ENCODE measurements at places on chromosomes 4 and X.

DNA sequence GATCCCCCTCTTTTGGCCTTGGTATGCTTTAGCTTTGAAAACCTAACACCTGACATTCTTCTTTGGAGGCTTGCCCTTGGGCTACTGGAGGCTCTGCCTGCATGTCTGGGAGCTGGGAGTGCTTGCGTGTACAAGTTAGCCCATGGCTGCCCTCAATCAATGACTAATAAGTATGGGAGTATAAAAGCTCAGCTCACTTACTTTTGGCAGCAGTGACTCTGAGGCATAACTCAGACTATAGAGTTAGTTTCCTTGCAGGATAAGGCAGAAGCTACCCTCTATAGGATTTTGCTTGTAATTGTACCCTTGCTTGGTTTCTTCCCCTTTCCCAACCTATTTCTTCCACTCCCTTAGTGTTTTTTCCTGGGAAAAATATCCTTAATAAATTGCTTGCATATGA, 247.9 kb downstream of the PPP1R2C start:
- no peak for DNase-seq
- peak overlapping the region; percentile 92 for H3K27ac ChIP-seq
- H3K27me3 ChIP-seq: no peaks in the 10 kb centered on the region

- no peaks in the 10 kb centered on the region for H3K27me3 ChIP-seq
- no peak for DNase-seq
- H3K36me3 ChIP-seq: no peaks in the 10 kb centered on the region
- H3K4me3 ChIP-seq: no peak overlapping the region
Observed at GRCh38 chrX:54944816-54945215, 24.2 kb downstream of the TRO start.

GRCh38 chr4:38743866-38744265, 38.9 kb downstream of the TLR10 start:
- peaks cover 2% of the 10 kb centered on the region for H3K36me3 ChIP-seq
- no peak overlapping the region for H3K27ac ChIP-seq
- H3K27me3 ChIP-seq: peaks cover 11% of the 10 kb centered on the region
- no peak overlapping the region for H3K4me3 ChIP-seq
- H3K4me1 ChIP-seq: peaks cover 3% of the 10 kb centered on the region

GRCh38 chr4:80311130-80311529, 24.4 kb upstream of the CFAP299 start:
- no peaks in the 10 kb centered on the region for H3K36me3 ChIP-seq
- no peak overlapping the region for H3K27ac ChIP-seq
- H3K4me1 ChIP-seq: peaks cover 2% of the 10 kb centered on the region
- no peak overlapping the region for H3K4me3 ChIP-seq

GRCh38 chr4:17368408-17368807, 143.5 kb downstream of the QDPR start:
- H3K4me3 ChIP-seq: no peak overlapping the region
- no peaks in the 10 kb centered on the region for H3K4me1 ChIP-seq
- no peaks in the 10 kb centered on the region for H3K36me3 ChIP-seq
- H3K27ac ChIP-seq: no peak overlapping the region
- peaks cover 24% of the 10 kb centered on the region for H3K27me3 ChIP-seq

- no peaks in the 10 kb centered on the region for H3K36me3 ChIP-seq
- peaks cover 5% of the 10 kb centered on the region for H3K27me3 ChIP-seq
- no peak for DNase-seq
- H3K27ac ChIP-seq: no peak overlapping the region
- H3K4me3 ChIP-seq: peak overlapping the region; percentile 85
Observed at GRCh38 chrX:53440621-53441517, 6.7 kb upstream of the HSD17B10 start.

- peaks cover 10% of the 10 kb centered on the region for H3K4me1 ChIP-seq
- no peaks in the 10 kb centered on the region for H3K36me3 ChIP-seq
- H3K27me3 ChIP-seq: no peaks in the 10 kb centered on the region
- H3K27ac ChIP-seq: no peak overlapping the region
- DNase-seq: no peak
- H3K4me3 ChIP-seq: no peak overlapping the region
Observed at GRCh38 chr4:702618-703048, 3.0 kb upstream of the PCGF3 start.

DNA sequence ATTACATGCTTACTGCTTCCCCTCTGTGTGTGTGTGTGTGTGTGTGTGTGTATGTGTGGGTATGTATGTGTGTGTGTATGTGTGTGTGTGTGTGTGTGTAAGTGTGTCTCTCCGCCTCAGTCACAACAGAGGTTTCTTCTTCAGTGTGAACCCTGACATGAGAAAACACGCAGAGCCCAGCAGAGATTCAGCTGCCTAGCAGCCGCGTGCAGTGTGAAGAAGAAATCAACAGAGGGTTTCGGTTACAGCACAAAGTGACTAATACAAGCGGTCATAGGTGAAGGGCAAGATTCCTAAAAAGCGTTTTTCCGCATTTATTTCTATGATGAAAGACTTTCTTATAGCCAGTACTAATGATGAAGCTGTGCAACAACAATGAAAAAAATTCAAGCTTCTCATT, 55.3 kb upstream of the ZFP42 start:
- H3K36me3 ChIP-seq: no peaks in the 10 kb centered on the region
- no peak for DNase-seq
- no peak overlapping the region for H3K4me3 ChIP-seq
- H3K27me3 ChIP-seq: no peaks in the 10 kb centered on the region

DNA sequence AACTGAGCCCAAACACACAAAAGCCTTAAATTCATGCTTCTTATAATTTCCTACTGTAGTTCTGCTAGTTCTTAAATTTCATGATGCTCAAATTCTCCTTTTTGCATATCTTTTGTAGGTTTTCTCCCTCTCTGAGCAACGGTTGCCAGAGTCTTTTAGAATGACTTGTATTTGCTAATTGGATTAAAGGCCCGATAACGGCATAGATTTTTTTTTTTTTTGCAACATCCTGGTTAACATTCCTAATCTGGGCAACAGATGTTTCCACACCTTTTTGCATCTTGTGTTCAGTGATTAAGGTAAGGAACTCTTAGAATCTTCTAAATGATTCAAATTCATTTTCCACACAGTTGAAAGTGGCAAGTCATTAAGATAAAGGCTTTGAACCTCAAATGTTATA, 66.3 kb upstream of the ADGRG2 start:
- H3K27me3 ChIP-seq: no peaks in the 10 kb centered on the region
- no peak overlapping the region for H3K27ac ChIP-seq
- no peaks in the 10 kb centered on the region for H3K4me1 ChIP-seq
- H3K36me3 ChIP-seq: no peaks in the 10 kb centered on the region

GRCh38 chr4:18050448-18050847, 28.9 kb upstream of the LCORL start:
- H3K4me1 ChIP-seq: peaks cover 2% of the 10 kb centered on the region
- H3K4me3 ChIP-seq: no peak overlapping the region
- peaks cover 34% of the 10 kb centered on the region for H3K27me3 ChIP-seq
- no peak for DNase-seq
- H3K36me3 ChIP-seq: peaks cover 2% of the 10 kb centered on the region

DNA sequence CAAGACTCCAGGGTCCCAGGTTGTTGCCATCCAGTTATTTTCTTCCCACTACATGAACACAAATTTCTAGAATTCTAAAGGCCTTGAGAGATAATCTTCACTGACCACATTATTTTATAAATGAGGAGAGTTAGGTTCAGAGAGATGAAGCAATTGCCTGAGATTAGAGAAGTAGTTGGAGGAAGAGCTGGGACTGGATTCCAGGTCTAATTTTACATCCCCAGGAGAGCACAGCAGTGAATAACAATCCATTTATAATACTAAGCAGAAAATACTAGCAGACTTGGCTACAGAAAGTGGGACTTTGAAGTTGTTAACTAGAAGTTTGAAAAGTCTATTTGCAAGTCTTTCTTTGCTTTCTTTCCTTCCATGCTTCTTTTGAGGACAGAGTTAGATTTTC, 231.3 kb upstream of the S100G start:
- no peak overlapping the region for H3K4me3 ChIP-seq
- no peaks in the 10 kb centered on the region for H3K4me1 ChIP-seq
- H3K27me3 ChIP-seq: peaks cover 5% of the 10 kb centered on the region
- no peak overlapping the region for H3K27ac ChIP-seq
- H3K36me3 ChIP-seq: no peaks in the 10 kb centered on the region

DNA sequence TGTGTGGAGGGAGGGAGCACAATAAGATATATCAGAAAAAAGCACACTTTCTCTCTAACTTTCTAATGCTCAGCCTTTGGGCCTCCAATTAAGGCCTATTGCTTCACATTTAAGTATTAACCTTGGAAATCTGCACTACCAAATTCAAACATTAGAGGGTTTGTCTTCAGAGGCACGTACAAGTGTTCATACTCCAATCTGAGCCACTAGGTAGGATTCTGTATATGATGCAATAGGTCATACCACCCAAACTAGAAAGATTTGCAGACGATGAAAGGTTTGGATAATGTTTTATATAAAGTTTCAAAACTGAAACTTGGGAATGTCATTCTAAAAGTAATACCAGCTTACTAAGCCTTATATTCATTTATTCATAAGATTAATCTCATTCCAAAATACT, 106.4 kb downstream of the MID1 start:
- no peaks in the 10 kb centered on the region for H3K27me3 ChIP-seq
- no peak overlapping the region for H3K27ac ChIP-seq
- H3K4me3 ChIP-seq: no peak overlapping the region
- no peaks in the 10 kb centered on the region for H3K4me1 ChIP-seq
- DNase-seq: no peak

GRCh38 chrX:43939187-43939926, 33.8 kb downstream of the NDP start:
- H3K27me3 ChIP-seq: peaks cover 11% of the 10 kb centered on the region
- no peak for DNase-seq
- H3K4me3 ChIP-seq: no peak overlapping the region
- H3K4me1 ChIP-seq: no peaks in the 10 kb centered on the region
- no peak overlapping the region for H3K27ac ChIP-seq
- H3K36me3 ChIP-seq: no peaks in the 10 kb centered on the region

- H3K4me1 ChIP-seq: no peaks in the 10 kb centered on the region
- DNase-seq: no peak
- no peak overlapping the region for H3K4me3 ChIP-seq
- no peak overlapping the region for H3K27ac ChIP-seq
- H3K36me3 ChIP-seq: no peaks in the 10 kb centered on the region
Observed at GRCh38 chr4:149175549-149175948, 640.1 kb downstream of the IQCM start.

GRCh38 chr4:6201580-6202091, 1.3 kb upstream of the JAKMIP1 start:
- H3K4me3 ChIP-seq: peak overlapping the region; percentile 92
- H3K4me1 ChIP-seq: peaks cover 20% of the 10 kb centered on the region
- no peak for DNase-seq
- H3K36me3 ChIP-seq: peaks cover 8% of the 10 kb centered on the region
- H3K27ac ChIP-seq: no peak overlapping the region

- H3K36me3 ChIP-seq: peaks cover 2% of the 10 kb centered on the region
- no peak for DNase-seq
- no peak overlapping the region for H3K27ac ChIP-seq
- no peaks in the 10 kb centered on the region for H3K27me3 ChIP-seq
- H3K4me1 ChIP-seq: peaks cover 4% of the 10 kb centered on the region
Observed at GRCh38 chr4:1991596-1992434, 17.0 kb downstream of the NELFA start.

GRCh38 chr4:159284733-159285132, 181.9 kb downstream of the RAPGEF2 start:
- H3K4me3 ChIP-seq: no peak overlapping the region
- no peak overlapping the region for H3K27ac ChIP-seq
- no peaks in the 10 kb centered on the region for H3K27me3 ChIP-seq
- DNase-seq: no peak
- H3K36me3 ChIP-seq: no peaks in the 10 kb centered on the region
- peaks cover 6% of the 10 kb centered on the region for H3K4me1 ChIP-seq

GRCh38 chrX:134804779-134805178, 146.5 kb upstream of the PLAC1 start:
- H3K36me3 ChIP-seq: no peaks in the 10 kb centered on the region
- H3K27me3 ChIP-seq: no peaks in the 10 kb centered on the region
- DNase-seq: no peak
- H3K27ac ChIP-seq: peak overlapping the region; percentile 95
- H3K4me3 ChIP-seq: no peak overlapping the region

DNA sequence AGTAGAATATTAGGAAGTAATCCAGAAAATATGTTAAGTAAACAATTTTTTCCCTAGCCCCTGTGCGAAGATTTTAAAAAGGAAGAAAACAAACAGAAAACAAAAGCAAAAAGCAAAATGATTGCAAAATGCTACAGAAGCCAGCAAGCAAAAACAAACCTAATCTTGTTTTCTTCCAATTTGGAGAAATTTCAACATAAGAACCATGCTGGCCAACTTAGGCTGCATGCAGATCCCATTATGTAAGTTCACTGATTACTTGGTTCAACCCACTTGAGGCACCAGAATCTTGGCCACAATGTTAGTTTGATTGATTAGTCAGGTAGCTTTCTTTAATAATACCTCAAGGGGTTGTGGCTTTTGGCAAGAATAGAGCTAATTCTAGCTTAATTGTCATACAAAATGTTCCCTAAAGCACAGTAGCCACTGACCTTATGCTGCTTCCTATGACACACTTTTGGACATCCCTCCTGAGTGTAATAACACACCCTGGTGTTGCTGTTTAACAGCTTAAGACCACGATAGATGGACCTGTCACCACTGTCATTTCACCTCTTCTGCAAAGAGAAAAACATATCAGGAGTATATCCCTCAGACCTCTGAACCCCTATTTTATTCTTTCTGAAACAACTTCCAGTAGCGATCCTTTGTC, 2342.1 kb downstream of the PCDH7 start:
- DNase-seq: no peak
- no peaks in the 10 kb centered on the region for H3K27me3 ChIP-seq
- H3K4me3 ChIP-seq: no peak overlapping the region
- no peaks in the 10 kb centered on the region for H3K36me3 ChIP-seq
- no peak overlapping the region for H3K27ac ChIP-seq

DNA sequence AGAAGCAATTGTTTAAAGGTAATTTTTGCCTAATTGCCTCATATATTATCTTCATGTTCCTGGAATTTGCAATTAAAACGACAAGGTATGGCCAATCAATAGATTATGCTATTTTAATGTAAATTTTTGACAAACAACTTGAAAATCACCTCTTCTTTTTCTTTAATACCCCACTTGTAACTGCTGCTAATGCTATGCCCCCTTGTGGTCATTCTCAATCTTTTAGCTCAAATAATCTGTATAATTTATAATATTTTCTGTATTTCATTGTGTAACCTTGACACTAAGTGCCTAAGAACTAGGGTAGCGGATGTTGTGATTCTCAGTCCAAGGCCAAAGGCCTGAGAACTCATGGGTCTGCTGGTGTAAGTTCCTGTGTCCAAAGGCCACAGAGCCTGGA, 831.7 kb upstream of the POU3F4 start:
- H3K4me3 ChIP-seq: no peak overlapping the region
- H3K36me3 ChIP-seq: no peaks in the 10 kb centered on the region
- H3K4me1 ChIP-seq: no peaks in the 10 kb centered on the region
- no peak for DNase-seq
- no peaks in the 10 kb centered on the region for H3K27me3 ChIP-seq

GRCh38 chrX:23919148-23919547, 11.3 kb downstream of the CXorf58 start:
- H3K27ac ChIP-seq: no peak overlapping the region
- no peak overlapping the region for H3K4me3 ChIP-seq
- no peaks in the 10 kb centered on the region for H3K36me3 ChIP-seq
- no peaks in the 10 kb centered on the region for H3K4me1 ChIP-seq
- no peak for DNase-seq
- H3K27me3 ChIP-seq: no peaks in the 10 kb centered on the region

- peaks cover 12% of the 10 kb centered on the region for H3K4me1 ChIP-seq
- H3K27me3 ChIP-seq: peaks cover 9% of the 10 kb centered on the region
- DNase-seq: no peak
- no peak overlapping the region for H3K4me3 ChIP-seq
Observed at GRCh38 chr4:78734441-78735162, 41.5 kb upstream of the BMP2K start.

- H3K36me3 ChIP-seq: no peaks in the 10 kb centered on the region
- H3K27me3 ChIP-seq: no peaks in the 10 kb centered on the region
- peaks cover 4% of the 10 kb centered on the region for H3K4me1 ChIP-seq
Observed at GRCh38 chrX:112840382-112841113, at the start of gene AMOT. TSS of gene AMOT (minus strand) at chrX:112840831. CDS start at chrX:112823126, 17,705 bp downstream.

- no peaks in the 10 kb centered on the region for H3K4me1 ChIP-seq
- no peaks in the 10 kb centered on the region for H3K36me3 ChIP-seq
Observed at GRCh38 chrX:25344161-25344936, 328.6 kb upstream of the ARX start.
